ENCODE measurements at places on chromosomes 4 and X.
A peak's percentile ranks its signal among the peaks of the same experiment; 100 is the strongest.

GRCh38 chr4:140368686-140369085, 4.8 kb upstream of the SCOC start:
- no peaks in the 10 kb centered on the region for H3K27me3 ChIP-seq
- no peak overlapping the region for H3K4me3 ChIP-seq

DNA sequence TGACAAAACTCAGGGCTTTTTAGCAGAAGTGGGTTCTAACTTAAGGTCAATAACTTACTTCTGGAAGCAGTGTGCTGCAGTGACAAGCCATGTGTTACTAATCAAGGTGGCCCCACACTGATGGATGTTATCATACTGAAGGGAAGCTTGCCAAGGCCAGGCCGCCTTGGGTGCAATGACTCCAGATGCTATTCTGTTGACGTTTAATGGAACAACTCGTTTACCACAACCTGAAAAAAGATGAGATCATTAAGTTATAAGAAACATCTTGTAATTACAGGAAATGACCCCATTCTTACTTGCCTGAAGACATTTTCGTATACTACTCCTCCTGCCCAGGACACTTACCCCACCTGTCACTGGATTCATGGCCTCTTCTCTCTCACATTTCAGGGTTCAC, 38.9 kb upstream of the TMPRSS11D start:
- no peak overlapping the region for H3K4me3 ChIP-seq
- no peaks in the 10 kb centered on the region for H3K4me1 ChIP-seq
- no peaks in the 10 kb centered on the region for H3K27me3 ChIP-seq
- no peak overlapping the region for H3K27ac ChIP-seq

DNA sequence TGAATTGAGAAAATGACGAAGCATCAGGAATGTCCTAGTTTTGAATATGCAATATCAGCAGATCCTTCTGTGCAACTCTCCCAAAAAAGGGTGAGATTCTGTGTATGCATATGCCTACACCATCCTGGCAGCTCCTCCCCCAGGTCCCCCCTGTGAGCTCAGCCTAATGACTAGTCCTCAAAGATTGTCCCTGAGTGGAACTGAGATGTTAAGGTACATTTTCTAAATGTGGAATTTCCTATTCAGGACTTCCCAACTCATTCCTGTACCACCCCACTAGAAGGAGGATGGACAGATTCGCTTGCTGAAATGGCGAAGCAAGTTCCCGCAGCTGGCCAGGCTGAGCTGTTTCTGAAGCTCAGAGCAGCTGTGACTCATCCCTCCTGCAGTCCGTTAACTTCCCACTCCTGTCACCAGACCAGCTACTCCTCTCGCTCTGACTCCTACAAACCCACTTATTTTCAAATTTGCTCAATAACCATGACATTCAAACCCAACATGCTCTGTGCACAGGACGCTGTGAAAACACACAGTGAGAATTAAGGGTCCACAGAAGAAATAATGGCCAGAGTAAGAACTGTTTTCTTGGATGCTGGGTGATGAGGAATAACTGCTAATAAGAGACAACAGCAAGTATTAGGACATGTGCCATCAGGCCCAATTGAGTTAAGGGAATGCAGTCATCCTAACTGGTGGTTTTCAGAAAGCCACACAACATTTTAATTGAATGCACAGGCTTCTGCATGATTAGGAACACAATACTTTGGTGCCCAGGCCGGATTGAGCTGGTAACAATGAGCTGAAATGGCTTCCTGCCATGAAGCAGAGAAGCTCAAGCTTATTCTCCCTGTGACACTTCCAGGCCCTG, 40.0 kb upstream of the IRF2 start:
- no peaks in the 10 kb centered on the region for H3K27me3 ChIP-seq
- H3K27ac ChIP-seq, result peak overlapping the region; percentile 55
- H3K36me3 ChIP-seq, result no peaks in the 10 kb centered on the region

- peaks cover 8% of the 10 kb centered on the region for H3K4me1 ChIP-seq
- H3K27ac ChIP-seq, result no peak overlapping the region
- DNase-seq, result no peak
- H3K4me3 ChIP-seq, result no peak overlapping the region
- H3K27me3 ChIP-seq, result no peaks in the 10 kb centered on the region
- H3K36me3 ChIP-seq, result no peaks in the 10 kb centered on the region
Measured at GRCh38 chr4:159051245-159052071, 51.4 kb upstream of the RAPGEF2 start.

DNA sequence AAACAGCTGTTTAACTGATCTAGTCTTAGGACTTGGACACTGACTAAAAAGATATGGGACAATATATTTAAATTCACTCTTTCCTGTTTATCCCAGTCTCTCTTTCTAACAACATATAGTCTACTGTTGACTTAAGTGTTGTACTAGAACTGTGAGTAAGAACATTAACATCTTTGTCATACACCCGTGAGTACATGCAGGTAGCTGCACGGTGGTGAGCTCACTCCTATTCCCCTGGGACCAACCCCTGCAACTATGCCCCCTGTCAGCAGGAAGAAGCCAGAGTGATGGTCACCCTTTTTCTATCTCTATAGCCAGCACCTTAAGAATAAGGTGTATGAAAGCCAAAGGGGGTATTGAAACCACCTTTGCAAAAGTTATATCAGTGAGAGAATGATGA, 17.6 kb downstream of the TBL1X start:
- H3K4me1 ChIP-seq, result no peaks in the 10 kb centered on the region
- H3K36me3 ChIP-seq, result no peaks in the 10 kb centered on the region
- DNase-seq, result no peak
- H3K4me3 ChIP-seq, result no peak overlapping the region
- H3K27ac ChIP-seq, result no peak overlapping the region
- no peaks in the 10 kb centered on the region for H3K27me3 ChIP-seq

GRCh38 chr4:74018771-74019170, 19.7 kb downstream of the CXCL3 start:
- H3K36me3 ChIP-seq, result no peaks in the 10 kb centered on the region
- no peaks in the 10 kb centered on the region for H3K4me1 ChIP-seq
- DNase-seq, result no peak
- no peak overlapping the region for H3K27ac ChIP-seq
- no peaks in the 10 kb centered on the region for H3K27me3 ChIP-seq

- H3K27ac ChIP-seq, result no peak overlapping the region
- H3K36me3 ChIP-seq, result no peaks in the 10 kb centered on the region
- H3K4me1 ChIP-seq, result peaks cover 26% of the 10 kb centered on the region
- H3K27me3 ChIP-seq, result no peaks in the 10 kb centered on the region
- DNase-seq, result no peak
Measured at GRCh38 chr4:47835494-47835893, 2.4 kb downstream of the CORIN start.

GRCh38 chr4:85603437-85604336, 128.7 kb downstream of the ARHGAP24 start:
- no peaks in the 10 kb centered on the region for H3K36me3 ChIP-seq
- H3K4me1 ChIP-seq, result no peaks in the 10 kb centered on the region
- no peaks in the 10 kb centered on the region for H3K27me3 ChIP-seq
- no peak overlapping the region for H3K4me3 ChIP-seq
- H3K27ac ChIP-seq, result no peak overlapping the region

DNA sequence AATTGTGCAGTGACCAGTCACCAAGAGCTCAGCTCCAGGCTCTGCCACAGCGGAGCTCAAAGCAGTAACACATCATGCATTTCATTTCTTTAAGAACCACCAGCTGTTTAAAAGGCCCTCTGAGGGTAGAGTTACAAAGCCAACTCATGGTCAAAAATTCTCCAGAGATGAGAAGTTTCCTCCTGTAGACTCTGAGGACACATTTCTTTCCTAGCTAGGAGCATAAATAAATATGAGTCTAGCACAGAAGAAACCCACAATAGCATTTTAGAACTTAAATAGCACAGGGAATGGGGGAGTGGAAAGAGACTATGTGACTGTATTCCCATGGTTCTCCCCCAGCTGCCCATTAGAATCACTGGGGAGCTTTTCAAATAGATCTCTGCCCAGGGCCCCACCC, 6.5 kb upstream of the CRMP1 start:
- peaks cover 35% of the 10 kb centered on the region for H3K27me3 ChIP-seq
- DNase-seq, result no peak
- no peaks in the 10 kb centered on the region for H3K36me3 ChIP-seq
- H3K27ac ChIP-seq, result no peak overlapping the region

DNA sequence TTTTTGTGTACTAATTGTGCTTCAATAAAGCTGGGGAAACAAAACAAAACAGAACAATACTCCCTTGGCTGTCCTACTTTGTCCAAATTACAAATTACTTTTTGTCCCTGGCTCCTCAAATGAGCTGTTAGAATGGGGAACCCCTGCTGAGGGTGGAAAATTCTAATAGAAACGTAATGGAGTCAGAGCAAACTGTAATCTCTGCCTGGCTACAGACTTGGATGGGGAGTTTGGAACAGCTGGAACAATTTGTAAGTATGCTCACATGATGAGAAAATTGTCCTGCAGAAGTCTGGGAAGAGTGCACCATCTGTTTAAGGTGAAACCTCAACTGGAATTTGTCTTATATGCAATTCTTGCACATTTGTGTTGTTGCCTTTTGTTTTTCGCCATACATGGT, 364.4 kb upstream of the CLNK start:
- DNase-seq, result no peak
- H3K4me1 ChIP-seq, result no peaks in the 10 kb centered on the region
- H3K27ac ChIP-seq, result no peak overlapping the region
- no peak overlapping the region for H3K4me3 ChIP-seq
- no peaks in the 10 kb centered on the region for H3K27me3 ChIP-seq

GRCh38 chr4:140256335-140256734, 102.4 kb upstream of the MAML3 start:
- H3K36me3 ChIP-seq, result no peaks in the 10 kb centered on the region
- DNase-seq, result no peak
- H3K27me3 ChIP-seq, result no peaks in the 10 kb centered on the region
- no peak overlapping the region for H3K27ac ChIP-seq
- H3K4me1 ChIP-seq, result peaks cover 4% of the 10 kb centered on the region

DNA sequence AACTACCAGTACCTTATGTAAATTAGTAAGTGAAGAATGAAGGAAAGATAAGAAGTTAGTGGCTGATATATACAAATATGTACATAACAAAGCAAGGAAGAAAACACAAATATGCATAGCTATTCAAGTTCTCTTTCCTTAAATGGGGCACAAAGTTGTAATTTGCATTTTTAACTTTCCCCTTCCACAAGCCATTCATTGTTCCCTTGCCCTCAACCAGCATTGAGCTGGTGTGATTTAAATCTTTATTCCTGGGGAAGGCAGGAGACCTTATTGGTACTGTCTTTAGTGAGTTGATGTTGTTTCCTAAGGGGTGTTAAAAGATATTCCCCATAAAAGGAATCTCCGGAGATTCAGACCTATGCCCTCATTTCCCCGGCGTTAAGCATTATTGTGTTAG, 735.3 kb downstream of the PCDH18 start:
- DNase-seq, result no peak
- H3K27me3 ChIP-seq, result no peaks in the 10 kb centered on the region
- H3K4me1 ChIP-seq, result no peaks in the 10 kb centered on the region
- no peak overlapping the region for H3K27ac ChIP-seq

GRCh38 chr4:15691346-15692135, 9.9 kb downstream of the FAM200B start:
- H3K4me1 ChIP-seq, result no peaks in the 10 kb centered on the region
- no peaks in the 10 kb centered on the region for H3K27me3 ChIP-seq

DNA sequence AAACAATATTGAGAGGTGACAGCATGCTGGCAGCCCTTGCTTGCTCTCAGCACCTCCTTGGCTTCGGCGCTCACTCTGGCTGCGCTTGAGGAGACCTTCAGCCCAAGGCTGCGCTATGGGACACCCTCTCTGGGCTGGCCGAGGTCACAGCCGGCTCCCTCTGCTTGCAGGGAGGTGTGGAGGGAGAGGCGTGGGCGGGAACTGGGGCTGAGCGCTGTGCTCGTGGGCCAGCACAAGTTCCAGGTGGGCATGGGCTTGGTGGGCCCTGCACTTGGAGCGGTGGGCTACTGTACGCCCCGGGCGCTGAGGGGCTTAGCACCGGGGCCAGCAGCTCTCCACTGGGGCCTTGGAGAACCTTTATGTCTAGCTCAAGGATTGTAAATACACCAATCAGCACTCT, 1613.8 kb upstream of the IGFBP7 start:
- H3K27me3 ChIP-seq, result no peaks in the 10 kb centered on the region
- no peak for DNase-seq
- no peaks in the 10 kb centered on the region for H3K36me3 ChIP-seq

DNA sequence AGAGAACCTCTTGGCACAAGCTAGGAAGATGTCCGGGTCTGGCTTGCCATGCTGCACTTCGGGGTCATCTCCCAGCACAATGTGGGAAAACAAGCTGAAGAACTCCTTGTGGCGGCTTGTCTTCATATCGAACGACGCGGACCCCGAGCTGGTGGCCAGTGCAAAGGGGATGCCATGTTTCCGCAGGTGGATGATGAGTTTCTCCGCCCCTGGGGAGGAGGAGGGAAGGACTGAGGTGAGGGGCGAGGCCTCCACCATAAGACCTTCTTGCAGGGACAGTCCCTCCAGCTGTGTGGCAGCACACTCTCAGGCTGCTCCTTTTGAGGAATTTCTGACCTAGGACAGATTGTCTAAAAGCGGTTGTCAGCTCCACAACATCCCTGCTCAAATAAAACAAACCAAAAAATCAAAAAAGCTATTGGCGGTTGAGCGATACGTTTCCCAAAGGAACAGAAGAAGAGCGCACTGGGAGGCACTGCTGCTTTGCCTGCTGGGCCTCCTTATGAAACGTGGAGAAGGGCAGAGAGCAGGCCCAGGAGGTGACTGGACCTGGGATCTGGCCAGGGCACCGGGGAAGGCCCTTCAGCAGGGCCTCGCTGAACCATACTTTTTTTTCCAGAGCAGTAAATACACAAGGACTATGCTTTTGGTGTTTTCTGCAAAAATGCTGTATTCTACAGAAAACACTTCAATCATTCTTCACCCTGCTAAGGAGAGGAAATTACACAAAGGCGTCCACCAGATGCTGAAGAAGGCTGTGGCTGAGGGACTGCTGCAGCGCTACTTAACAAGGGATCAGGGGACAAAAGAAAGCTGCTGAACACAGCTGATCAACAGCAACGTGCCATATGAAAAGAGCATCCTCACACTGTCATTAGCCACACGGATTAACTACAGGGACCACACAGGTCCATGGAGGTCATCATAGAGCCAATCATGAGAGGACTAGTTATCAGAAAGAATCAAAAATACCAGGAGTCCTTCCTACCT, 70.0 kb upstream of the STS start:
- peaks cover 11% of the 10 kb centered on the region for H3K36me3 ChIP-seq
- H3K27ac ChIP-seq, result no peak overlapping the region
- DNase-seq, result no peak
- H3K4me3 ChIP-seq, result no peak overlapping the region
- no peaks in the 10 kb centered on the region for H3K27me3 ChIP-seq

DNA sequence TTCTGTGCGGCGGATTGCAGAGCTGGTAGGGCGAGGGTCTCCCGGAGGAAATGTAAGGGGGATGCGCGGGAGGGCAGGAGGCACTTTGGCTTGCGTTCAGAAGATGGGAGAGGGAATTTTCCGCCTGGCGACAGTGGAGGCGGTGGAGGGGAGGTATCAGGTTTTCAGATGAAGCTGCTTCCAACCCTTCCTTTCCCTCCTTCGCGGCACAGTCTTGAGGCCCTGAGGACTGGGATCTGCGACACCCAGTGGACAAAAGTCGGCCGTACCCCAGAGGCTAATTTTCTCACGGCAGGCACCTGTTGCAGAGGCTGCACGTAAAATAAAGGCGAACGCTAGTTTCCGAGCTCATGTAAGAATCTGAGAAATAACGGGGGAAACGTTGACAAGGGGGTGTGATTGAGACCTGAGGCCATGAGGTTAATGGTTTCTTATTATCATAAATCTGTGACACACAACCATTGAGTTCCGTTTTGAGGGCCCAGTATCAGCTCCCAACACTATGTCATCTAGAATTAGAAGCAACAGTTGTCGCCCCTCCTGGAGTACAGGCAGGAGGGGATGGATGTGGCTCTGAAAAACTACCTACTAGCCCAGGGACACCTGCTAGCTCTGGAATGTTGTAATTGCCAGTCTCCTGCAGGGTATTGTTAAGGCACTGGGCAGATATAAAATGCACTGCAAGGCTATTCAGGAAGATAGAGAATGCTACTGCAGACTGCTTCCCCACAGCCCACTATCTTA, 1.1 kb downstream of the ZCCHC18 start:
- peak overlapping the region; percentile 59 for H3K4me3 ChIP-seq
- peaks cover 5% of the 10 kb centered on the region for H3K4me1 ChIP-seq
- H3K27me3 ChIP-seq, result no peaks in the 10 kb centered on the region
- DNase-seq, result peak; percentile 25
- peak overlapping the region; percentile 74 for H3K27ac ChIP-seq
